ENCODE measurements at places on chromosomes 7 and 10. TPM values are rescaled to one million over a fixed set of nuclear protein-coding genes. Genes with fewer than 3 reads are reported as not detected.
A peak's percentile ranks its signal among the peaks of the same experiment; 100 is the strongest.

DNA sequence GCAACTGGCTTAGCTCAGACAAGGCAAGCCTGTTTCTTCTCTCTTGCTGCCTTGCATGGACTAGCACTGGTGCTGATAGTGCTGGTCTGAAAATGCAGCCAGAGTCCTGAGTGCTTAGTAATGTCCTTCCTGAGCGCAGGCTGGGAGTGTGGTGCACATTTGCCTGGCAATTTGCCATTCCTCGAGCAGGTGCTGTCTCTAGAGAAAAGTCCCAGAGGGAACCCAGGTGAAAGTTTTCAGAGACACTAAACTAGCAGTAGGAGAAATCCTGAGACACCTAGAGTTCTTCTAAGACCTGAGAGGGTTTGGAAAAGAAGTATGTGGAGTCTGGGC is 1.9 kb downstream of the SFTPD start:
- H3K36me3 ChIP-seq, result no peaks in the 10 kb centered on the region
- no peak overlapping the region for H3K4me3 ChIP-seq
- H3K4me1 ChIP-seq, result no peaks in the 10 kb centered on the region
- no peak overlapping the region for H3K27ac ChIP-seq

DGKI gene
- not detected for total RNA-seq

CCSER2 gene
- 43.2 TPM for total RNA-seq

DNA sequence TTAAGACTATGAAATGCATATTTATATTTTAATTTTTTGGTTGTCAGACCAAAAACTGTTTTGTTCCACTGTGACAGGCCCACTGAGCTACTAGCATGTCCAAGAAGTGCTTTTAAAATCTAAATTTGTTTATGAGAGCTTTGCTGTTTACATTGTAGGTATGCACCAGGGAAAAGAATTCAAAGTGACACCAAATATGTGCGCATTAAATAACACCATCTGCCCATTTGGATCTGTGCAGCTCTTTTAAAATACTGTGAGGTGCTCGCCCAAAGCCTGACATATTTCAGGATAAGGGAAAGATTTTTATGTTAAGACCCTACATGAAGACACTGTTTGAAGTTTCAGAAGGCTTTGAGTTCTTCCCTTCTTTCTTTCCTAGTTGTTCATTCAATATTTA is 162.9 kb downstream of the ST7 start:
- no peaks in the 10 kb centered on the region for H3K36me3 ChIP-seq
- no peak overlapping the region for H3K4me3 ChIP-seq
- no peaks in the 10 kb centered on the region for H3K27me3 ChIP-seq
- H3K4me1 ChIP-seq, result peaks cover under 1% of the 10 kb centered on the region
- no peak for DNase-seq
- H3K27ac ChIP-seq, result no peak overlapping the region

SYT15B gene
- not detected for total RNA-seq

DNA sequence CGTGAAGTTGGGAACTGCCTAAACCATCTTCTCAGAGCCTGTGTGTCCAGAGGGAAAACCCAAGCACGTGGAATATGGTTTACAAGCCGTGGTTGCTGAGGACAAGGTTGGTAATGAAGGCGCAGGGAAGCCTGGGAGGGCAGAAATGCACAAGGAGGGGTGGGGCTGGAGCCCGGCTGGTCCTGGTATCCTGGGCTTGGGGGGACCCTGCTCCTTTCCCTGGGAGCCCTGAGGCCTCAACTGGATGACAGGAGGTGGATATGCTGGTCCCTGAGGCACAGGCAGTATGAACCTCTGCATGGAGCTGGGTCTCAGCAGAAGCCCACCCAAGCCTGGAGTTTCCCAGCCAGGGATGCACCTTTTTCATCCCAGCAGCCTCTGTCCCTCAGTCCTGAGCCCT is 80.3 kb upstream of the RET start:
- no peak overlapping the region for H3K27ac ChIP-seq
- no peaks in the 10 kb centered on the region for H3K36me3 ChIP-seq
- no peaks in the 10 kb centered on the region for H3K4me1 ChIP-seq
- no peak overlapping the region for H3K4me3 ChIP-seq
- no peaks in the 10 kb centered on the region for H3K27me3 ChIP-seq

- H3K4me3 ChIP-seq, result no peak overlapping the region
- H3K27me3 ChIP-seq, result no peaks in the 10 kb centered on the region
- no peaks in the 10 kb centered on the region for H3K4me1 ChIP-seq
- no peaks in the 10 kb centered on the region for H3K36me3 ChIP-seq
- no peak for DNase-seq
Observed at GRCh38 chr7:108015740-108016139, 12.8 kb upstream of the LAMB1 start.

CYREN gene
- total RNA-seq, result 51.6 TPM

DNA sequence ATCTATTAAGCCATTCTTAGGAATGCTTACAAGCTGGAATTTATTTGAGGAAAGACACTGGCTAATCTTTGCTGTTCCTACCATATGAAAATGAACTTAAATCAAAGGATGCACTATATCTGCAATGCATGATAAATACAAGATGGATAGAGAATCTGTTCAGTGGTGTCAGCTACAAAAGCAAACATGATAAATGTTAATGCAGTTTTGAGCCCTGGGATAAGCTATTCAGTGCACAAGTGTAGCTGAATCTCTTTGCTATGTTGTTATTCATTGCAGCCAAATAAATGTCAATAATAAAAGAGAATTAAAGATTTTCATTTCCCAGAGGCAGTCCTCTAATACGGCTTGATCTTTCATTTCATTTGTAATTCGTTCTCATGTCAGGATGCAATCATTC is 223.8 kb upstream of the KAT6B start:
- H3K27ac ChIP-seq, result no peak overlapping the region
- DNase-seq, result no peak
- no peaks in the 10 kb centered on the region for H3K4me1 ChIP-seq
- H3K36me3 ChIP-seq, result peaks cover 10% of the 10 kb centered on the region
- no peaks in the 10 kb centered on the region for H3K27me3 ChIP-seq
- no peak overlapping the region for H3K4me3 ChIP-seq

PBLD gene
- 3.0 TPM for total RNA-seq

GRCh38 chr7:23938937-23939552 is 229.0 kb downstream of the STK31 start:
- DNase-seq, result no peak
- no peak overlapping the region for H3K4me3 ChIP-seq
- H3K27ac ChIP-seq, result no peak overlapping the region
- H3K4me1 ChIP-seq, result no peaks in the 10 kb centered on the region
- no peaks in the 10 kb centered on the region for H3K27me3 ChIP-seq
- H3K36me3 ChIP-seq, result no peaks in the 10 kb centered on the region

GRCh38 chr10:73940634-73941221 is 29.8 kb downstream of the PLAU start:
- H3K27me3 ChIP-seq, result no peaks in the 10 kb centered on the region
- peaks cover 8% of the 10 kb centered on the region for H3K4me1 ChIP-seq
- H3K27ac ChIP-seq, result no peak overlapping the region
- H3K4me3 ChIP-seq, result no peak overlapping the region
- DNase-seq, result peak; percentile 78

BET1 gene
- 40.7 TPM for total RNA-seq

FZD8 gene
- total RNA-seq, result 1.7 TPM

- no peak overlapping the region for H3K27ac ChIP-seq
- DNase-seq, result no peak
- H3K36me3 ChIP-seq, result peaks cover 29% of the 10 kb centered on the region
Observed at GRCh38 chr7:44561962-44562621, 11.6 kb downstream of the DDX56 start.

- no peak overlapping the region for H3K4me3 ChIP-seq
- no peak for DNase-seq
- H3K36me3 ChIP-seq, result no peaks in the 10 kb centered on the region
Observed at GRCh38 chr7:18076461-18076860, 48.8 kb upstream of the PRPS1L1 start.

GRCh38 chr10:119479532-119479931 is 63.0 kb downstream of the RGS10 start:
- H3K27me3 ChIP-seq, result no peaks in the 10 kb centered on the region
- no peak overlapping the region for H3K27ac ChIP-seq
- H3K4me1 ChIP-seq, result peaks cover 31% of the 10 kb centered on the region
- DNase-seq, result no peak

Measured in B cell (primary cell).